MCF 10A (cell line): ENCODE measurements at places on chromosomes 1 and 21. TPM values are rescaled to one million over a fixed set of nuclear protein-coding genes. Genes with fewer than 3 reads are reported as not detected.

The DNAJB4 gene
- total RNA-seq = 28.5 and 33.5 TPM in 2 replicates

The MIS18A gene
- total RNA-seq = 10.6 and 14.0 TPM in 2 replicates

The SERPINC1 gene
- total RNA-seq = not detected in 2 replicates

The RGS7 gene
- total RNA-seq = 0.42 and 0.61 TPM in 2 replicates

GRCh38 chr1:173424143-173424542, 53.0 kb upstream of the PRDX6 start:
- DNase-seq = no peak
- H3K27ac ChIP-seq = peak overlapping the region; percentile 39
- H3K4me3 ChIP-seq = no peak overlapping the region
- peaks cover 5% of the 10 kb centered on the region for H3K36me3 ChIP-seq

The GNG12 gene
- 117 and 135 TPM in 2 replicates for total RNA-seq
